ENCODE measurements at places on chromosomes 16 and 17.
A peak's percentile ranks its signal among the peaks of the same experiment; 100 is the strongest.

DNA sequence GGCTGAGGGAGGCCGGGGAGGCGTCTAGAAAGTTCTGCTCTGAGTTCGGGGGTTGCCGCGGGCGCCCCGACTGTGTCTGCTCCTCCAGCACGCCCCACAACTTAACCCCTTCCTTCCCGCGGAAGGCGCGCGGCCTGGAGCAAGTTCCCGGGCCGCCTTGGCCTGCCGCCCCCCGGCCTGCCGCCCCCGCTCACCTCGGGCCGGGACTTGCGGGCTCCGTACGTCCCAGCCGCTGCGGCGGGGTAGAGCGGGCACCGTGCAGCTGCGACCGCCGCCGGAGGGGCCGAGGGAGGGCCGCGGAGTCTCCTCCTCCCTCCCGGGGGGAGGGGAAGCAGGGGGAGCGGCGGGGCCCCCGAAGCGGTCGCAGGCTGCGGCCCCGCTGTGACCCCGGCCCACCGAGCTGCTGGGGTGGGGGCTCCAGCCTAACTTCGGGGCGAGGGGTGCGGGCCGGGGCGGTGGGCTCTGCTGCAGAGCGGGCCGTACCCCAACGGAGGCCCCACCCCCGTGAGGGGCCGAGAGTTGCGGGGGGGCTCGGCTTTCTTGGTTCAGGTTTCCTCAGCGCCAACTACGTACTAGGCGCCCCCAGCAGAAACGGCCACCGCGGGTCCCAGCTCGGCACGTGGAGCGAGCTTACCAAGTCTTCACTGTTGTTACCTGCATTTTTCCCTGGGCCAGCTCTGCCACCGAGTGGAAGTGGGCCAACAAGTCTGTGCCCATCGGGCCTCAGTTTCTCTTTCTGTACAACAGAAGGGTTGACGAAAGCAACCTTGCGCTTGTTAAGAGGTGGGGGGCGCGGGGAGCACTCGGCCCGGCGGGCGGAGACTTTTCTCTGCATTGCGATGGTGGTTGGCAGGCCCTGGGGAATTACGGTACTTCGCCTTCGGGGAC, at the start of gene CCDC102A:
Gene CCDC102A (minus strand): TSS at position 266 of the 888 bp plus-strand sequence. CDS start 7,394 bp downstream, outside the sequence.
- peak; percentile 20 for DNase-seq

- DNase-seq, result peak; percentile 84
Observed at GRCh38 chr17:63834431-63835166, 7.1 kb upstream of the FTSJ3 start.

DNA sequence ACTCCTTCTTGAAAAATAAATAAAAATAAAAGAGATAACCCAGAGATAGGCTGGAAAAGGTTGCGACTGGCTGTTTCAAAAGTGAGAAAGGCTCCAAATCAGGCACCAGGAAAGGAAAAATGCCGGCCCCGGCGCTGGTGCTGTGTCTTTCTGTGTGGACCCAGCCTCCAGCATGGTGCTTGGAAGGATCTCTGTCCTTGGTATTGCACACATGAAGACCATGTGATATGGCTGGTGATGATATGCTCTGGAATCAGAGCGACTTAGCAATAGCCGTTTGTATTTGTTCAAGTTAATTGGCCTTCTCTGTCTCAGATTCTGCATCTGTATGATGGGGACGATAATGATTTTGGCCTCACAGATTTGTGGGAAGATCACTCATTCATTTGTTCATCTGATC, 3.4 kb downstream of the WSCD1 start:
- DNase-seq, result no peak

- no peak for DNase-seq
Observed at GRCh38 chr17:63631626-63632025, 9.4 kb downstream of the MAP3K3 start.

GRCh38 chr16:66049865-66050264, 316.6 kb upstream of the CDH5 start:
- DNase-seq, result no peak

DNA sequence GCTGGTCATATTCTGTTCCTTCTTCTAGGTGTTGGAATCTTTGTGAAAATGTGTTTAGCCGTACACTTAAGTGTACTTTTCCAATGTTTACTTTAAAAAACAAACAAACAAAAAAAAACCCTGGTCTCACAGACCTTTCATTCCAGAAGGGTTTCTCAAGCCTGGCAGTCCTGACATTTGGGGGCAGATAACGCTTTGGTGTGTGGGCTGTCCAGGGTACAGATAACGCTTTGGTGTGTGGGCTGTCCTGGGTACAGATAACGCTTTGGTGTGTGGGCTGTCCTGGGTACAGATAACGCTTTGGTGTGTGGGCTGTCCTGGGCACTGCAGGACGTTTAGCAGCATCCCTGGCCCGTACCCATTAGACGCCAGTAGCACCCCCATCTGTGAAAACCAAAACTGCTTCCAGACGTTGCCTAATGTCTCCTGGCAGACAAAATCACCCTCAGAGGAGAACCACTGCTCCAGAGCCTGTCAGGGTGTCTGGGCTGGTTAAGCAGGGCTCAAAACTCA, 15.2 kb upstream of the FLCN start:
- no peak for DNase-seq

GRCh38 chr16:27458258-27458657, 56.3 kb downstream of the IL21R start:
- no peak for DNase-seq

DNA sequence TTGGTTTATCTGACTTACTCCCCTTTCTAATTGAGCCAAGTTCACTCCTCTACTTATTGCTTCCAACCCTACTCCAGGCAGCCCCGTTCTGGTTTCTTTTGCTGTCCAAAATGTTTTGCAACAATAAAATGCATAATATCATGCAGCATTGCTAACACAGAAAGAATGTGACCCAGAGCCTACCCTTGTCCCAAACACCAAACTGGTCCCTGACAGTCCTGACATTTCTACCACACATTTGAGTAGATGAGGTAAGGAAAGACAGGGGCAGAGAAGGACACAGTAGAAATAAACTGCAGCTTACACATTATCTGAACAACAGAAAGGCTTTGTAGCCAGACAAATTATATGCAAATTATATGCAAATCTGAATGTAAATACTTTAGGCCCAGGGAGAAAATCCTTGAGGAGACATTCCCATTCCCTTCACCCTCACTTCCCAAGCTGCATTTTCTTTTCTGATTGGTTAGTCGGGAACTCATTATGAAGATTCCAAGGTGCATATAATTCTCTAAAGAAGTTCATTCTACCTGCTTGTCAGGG, 31.6 kb downstream of the SOX9 start:
- no peak for DNase-seq

GRCh38 chr17:69254187-69254586, 25.6 kb upstream of the ABCA10 start:
- DNase-seq, result no peak

DNA sequence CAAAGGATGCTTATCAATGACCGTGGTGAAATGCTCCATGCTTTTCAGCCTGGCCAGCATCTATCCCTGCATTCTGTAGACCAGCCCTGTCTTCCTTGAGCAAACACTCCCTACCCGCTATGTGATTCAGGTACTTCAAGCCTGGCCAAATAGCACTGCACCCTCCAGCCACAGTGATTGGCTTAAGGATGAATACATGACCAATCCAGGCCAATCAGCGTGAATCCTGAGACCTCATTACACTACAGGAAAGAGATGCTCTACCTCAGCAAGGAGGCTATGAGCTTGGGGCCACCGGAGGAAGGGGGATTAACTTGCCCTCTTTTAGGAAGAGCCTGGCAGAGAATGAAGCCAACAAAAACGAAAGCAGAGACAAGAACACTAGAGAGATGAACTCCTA, 162.5 kb downstream of the ZNF423 start:
- DNase-seq, result no peak

All from WERI-Rb-1 (cell line).